ENCODE measurements at places on chromosomes 1 and 21.

GRCh38 chr21:16243396-16243795 lies 513.6 kb downstream of the USP25 start:
- no peak for DNase-seq

DNA sequence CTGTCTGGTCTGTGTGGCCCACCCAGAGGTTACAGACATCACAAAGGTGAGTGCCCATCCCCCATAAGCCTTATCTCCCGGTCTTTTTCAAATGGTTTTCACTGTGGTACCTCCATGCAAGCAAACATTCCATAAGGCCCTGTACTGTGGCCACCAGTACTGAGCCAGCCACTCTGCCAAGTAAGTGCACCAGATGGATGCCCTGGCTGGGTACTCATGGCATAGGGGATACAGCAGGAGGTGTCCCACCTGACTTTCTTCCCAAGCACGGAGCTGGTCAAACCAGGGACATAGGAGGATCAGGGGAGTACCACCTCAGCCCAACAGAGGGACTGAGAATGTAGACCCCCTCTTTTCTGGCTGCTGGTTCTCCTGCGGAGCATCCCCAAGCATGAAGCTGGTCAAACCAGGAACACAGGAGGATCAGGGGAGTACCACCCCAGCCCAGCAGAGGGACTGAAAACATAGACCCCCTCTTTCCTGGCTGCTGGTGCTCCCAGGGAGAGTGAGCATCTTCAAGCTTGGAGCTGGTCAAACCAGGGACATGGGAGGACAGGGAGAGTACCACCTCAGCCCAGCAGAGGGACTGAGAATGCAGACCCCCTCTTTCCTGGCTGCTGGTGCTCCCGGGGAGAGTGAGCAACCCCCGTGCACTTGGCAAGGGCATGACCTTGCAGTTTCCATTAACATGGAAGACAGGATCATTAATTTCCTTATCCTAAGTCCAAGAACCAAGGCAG lies 81.8 kb upstream of the KLHDC7A start:
- no peak for DNase-seq

- no peak for DNase-seq
Measured at GRCh38 chr1:206963119-206963712, 7.0 kb downstream of the FCAMR start.

DNA sequence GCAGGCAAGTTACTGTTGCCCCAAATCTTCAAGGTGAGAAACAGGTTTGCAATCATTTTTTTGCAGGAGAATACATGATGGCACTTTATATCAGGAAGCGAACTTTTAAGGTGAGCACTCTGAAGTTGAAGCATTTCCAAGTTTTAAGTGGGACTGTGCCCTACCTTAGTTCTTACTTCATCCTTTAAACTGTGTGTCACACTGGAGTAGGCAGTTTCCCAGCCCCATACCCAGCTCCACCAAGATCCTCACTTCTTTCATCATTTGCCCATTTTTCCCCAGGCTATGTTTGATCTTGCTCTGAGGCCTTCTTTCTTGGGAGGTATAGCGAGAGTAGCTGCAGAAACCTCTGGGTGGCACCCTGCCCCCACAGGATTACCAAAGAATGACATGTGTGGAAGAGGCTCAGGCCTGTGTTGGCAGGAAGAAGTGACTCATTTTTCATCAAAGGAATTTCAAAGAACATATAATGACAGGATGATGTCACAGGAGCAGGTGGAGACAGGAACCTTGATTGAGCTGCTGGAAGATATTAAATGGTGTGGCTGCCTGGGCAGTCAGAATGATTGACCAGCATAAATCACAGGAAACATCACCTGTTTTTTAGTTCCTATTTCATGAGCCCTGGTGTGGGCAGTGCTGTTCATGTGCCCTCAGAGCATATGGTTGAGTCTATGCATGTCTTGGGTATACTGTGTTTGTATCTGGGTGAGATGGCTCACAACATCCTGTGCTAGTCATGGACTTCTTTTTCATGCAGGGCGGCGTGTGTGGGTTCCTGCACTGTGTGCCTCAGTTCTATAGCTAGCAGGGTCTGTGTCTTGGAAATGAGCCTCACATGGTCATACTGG lies 20.8 kb upstream of the MACF1 start:
- DNase-seq, result no peak

- DNase-seq, result no peak
Measured at GRCh38 chr1:46490656-46491442, 1.2 kb downstream of the DMBX1 start.

DNA sequence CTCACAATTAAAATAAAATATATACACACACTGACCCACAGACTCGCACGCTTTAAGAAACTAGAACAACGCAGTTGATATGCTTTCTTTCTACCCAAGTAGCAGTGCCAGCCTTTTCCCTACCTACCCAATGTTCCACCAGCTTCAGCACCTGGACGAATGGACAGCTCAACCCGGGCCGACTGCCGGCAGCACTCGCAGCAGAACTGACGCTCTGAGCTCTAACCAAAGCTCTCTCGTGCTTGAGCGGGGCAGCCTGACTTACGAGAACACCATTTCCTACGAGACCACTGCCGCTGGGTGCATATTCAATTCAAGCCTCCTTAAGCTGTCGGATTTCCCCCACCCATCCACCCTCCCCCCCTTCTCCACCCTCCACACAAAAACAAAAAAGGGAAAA lies 127.4 kb upstream of the DPYD start:
- peak; percentile 62 for DNase-seq

DNA sequence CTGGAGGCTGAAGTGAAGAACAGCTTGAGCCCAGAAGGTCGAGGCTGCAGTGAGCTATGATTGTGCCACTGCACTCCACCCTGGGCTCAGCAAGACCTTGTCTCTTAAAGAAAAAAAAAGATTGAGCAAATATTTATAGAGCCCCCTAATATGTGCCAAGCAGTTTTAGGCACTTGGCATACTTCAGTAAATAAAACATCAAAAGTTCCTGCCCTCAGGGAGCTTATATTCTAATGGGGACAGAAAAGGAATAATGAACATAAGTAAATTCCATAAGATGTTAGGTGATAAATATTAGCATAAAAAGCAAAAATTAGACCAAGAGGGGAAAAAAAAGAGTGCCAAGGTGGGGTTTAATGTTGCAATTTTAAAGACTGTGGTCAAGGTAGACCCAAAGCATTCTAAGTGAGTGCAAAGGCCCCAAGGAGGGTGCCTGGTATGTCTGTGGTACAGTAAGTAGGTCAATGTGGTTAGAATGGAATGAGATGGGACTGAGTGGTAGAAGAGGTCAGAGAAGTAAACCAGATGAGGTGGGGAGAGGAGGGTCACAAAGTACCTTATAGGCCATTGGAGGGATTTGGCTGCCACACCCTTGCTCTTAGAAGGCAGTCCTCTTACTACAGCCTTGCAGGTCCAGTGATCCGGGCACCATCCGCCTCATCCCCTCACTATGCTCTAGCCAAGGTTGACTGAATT lies 2.2 kb upstream of the TOE1 start:
- DNase-seq, result no peak

DNA sequence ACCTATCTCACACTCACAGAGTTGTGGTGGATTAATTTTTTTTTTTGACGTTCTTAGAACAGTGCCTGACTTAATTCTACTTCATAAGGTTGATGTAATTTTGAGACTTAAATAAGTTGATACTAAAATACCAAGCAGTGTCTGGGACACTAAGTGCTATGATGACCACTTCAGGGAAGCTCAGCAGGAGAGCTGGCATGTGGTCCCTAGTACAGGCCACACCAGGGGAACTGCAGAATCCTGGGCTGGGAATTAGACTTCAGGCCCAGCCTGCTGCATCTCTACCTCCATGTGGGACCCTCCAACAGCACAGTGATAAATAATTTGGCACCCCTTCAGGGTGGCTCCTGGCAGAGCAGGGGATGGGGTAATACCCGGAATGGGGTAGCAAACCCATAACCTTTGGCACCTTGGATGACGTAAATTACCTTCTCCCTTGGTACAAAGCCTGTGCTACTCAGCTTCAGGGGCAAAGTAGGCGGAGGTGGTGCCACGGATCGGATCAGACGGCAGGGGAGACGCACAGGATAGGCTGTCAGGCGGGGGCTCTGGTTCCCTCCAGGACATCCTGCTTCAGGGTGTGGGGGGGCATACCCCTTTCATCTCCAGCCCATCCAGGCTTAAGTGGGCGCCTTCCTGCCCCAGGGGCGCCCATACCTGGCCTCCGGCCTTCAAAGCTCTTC lies 4.8 kb downstream of the MFSD2A start:
- DNase-seq, result no peak

- DNase-seq, result no peak
Measured at GRCh38 chr1:38168365-38168764, 121.8 kb upstream of the POU3F1 start.

DNA sequence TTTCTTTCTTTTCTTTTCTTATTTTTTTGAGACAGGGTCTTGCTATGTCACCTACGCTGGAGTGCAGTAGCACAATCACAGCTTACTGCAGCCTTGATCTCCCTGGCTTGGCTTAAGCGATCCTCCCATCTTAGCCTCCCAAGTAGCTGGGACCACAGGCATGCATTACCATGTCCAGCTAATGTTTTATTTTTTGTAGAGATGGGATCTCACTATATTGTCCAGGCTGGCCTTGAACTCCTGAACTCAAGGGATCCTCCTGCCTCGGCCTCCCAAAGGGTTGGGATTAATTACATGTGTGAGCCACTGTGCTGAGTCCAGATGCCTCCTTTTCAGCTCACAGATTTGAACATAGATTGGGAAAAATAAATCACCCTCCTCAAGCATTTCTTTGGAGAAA lies 95.7 kb downstream of the UROD start:
- no peak for DNase-seq

GRCh38 chr1:213604477-213604876 lies 383.3 kb upstream of the PROX1 start:
- no peak for DNase-seq

DNA sequence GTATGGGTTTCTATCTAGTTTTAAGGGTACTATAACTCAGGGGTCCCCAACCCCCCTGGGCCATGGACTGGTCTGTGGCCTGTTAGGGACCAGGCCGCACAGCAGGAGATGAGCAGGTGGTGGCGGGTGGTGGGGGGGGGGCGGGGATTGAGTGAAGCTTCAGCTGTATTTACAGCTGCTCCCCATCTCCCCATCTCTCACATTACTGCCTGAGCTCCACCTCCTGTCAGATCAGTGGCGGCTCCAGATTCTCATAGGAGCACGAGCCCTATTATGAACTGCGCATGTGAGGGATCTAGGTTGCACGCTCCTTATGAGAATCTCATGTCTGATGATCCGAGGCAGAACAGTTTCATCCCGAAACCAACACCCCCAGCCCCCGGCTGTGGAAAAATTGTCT lies 95.1 kb upstream of the SLC45A1 start:
- no peak for DNase-seq

- DNase-seq, result no peak
Measured at GRCh38 chr1:229135773-229136172, 135.1 kb upstream of the RAB4A start.

DNA sequence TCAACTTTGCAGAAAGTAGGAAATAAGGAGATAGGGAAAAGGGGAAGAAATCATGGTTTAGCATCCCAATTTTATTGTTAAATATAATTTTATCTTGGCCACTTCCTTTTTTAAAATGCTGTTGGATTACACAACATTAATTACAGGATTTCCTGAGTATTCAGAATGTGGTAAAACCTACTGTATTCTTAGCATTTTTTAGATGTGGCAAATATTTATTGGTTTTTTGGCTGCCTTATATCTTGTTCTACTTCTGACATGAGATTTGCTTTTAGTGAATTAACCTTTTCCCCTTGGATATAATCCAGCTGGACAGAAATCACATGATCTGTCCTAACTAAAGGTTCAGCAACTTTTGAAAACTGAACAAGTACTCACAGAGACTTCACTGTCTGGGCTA lies 104.9 kb downstream of the PTGS2 start:
- no peak for DNase-seq

DNA sequence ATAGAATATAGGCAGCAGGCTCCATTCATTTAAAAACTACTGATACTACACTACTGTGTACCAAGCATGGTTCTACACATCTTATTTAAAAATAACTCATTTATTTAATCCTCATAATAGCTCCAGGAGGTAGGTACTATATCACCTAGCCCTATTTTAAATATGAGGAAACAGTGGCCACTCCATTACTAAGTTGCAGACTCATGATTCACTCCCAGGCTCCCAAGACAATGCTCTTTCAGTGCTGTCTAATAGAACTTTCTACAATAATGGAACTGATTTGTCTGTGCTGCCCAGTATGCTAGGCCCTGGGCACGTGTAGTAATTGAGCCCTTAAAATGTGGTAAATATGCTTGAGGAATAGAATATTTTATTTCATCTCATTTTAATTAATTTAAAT lies 357.1 kb downstream of the LTN1 start:
- DNase-seq, result no peak

DNA sequence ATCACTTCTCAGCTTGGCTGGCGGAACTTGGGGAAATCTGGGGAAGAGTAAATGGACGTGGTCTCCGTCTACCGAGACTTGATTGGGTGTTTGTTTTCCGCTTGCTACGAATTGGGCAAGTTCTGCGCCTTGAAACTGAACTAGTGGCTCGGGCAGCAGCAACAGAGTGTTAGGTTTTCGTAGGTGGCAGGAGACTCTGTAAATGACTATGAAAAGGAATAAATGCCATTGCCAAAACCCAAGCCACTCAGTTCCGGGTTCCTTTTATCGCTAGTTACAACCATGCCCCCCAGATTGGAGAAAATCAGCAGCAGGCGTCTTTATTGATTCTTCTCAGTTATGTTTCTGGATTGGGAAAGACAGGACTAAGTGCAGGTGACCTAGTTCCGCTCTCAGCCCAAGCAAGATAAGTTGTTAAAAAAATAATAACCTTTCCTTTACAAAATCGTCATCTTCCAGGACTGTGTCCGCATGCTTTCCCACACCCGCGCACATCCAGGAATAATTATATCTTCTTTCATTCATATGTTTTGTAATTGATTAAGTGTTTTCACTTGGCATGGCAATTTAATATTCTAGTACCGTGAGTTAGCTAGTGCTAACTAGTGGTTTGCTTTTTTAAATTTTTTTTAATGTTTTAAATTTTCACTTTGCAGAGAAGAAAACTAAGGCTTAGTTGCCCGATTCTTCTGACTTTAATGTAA lies 3.4 kb downstream of the LHX9 start:
- DNase-seq, result peak; percentile 12

- peak; percentile 71 for DNase-seq
Measured at GRCh38 chr1:28449904-28450303, 55.9 kb upstream of the RCC1 start.

GRCh38 chr1:217867446-217867995 lies 236.4 kb downstream of the SPATA17 start:
- DNase-seq, result no peak

DNA sequence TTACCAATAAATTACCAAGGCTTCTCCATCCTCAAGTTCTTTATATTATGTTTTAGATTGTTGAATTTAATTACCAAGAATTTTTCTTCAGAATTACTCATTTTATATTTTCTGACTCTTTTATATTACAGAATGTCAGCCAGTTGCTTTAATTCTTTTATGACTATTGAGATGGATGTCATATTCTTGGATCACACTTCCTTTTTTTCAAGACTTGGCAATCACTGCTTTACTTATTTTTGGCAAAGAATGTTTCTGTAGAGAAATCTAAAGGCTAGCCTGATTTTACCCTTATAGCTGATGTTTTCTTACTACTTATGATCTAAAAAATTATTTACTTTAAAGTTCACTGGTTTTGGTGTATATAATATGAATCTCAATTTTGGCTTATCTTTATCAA lies 721.1 kb upstream of the TMPRSS15 start:
- DNase-seq, result no peak

GRCh38 chr1:57752843-57753242 lies 329.0 kb upstream of the DAB1 start:
- DNase-seq, result no peak

Measured in GM13976 (cell line).